ENCODE measurements at places on chromosomes 13 and 19.
A peak's percentile ranks its signal among the peaks of the same experiment; 100 is the strongest.

DNA sequence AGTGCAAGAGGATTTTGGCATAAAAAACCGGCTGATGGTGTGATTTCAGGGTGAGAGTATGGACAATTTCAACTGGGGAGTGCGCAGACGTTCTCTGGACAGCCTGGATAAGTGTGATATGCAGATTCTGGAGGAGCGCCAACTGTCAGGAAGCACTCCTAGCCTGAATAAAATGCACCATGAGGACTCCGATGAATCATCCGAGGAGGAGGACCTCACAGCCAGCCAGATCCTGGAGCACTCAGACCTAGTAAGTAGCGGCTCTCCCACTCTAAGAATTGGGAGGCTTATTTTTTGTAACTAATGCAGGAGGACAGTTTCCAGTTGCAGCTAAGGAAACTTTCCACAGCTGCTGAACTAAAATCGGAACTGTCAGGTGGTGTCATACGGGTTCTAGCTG is 53.6 kb downstream of the ZAR1L start:
- no peak for DNase-seq

- DNase-seq: no peak
Measured at GRCh38 chr19:41951686-41952172, 7.4 kb downstream of the RABAC1 start.

DNA sequence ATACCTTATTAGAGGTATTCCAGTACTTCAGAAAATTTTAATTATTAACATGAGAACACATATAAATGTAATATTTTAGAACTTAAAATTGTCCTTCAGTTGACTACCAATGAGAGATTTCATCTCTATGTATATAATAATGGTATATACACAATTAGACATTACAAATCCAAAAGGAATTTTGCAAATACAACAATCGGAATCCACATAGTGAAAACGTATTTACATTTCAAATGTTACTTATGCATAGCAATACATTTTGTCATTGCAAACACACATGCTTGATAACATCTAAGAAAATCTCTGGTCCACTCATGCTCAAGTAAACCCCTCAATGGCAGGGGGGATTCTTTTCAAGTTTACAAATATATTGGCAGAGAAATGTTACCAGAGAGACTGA is 2345.2 kb downstream of the PCDH9 start:
- no peak for DNase-seq

DNA sequence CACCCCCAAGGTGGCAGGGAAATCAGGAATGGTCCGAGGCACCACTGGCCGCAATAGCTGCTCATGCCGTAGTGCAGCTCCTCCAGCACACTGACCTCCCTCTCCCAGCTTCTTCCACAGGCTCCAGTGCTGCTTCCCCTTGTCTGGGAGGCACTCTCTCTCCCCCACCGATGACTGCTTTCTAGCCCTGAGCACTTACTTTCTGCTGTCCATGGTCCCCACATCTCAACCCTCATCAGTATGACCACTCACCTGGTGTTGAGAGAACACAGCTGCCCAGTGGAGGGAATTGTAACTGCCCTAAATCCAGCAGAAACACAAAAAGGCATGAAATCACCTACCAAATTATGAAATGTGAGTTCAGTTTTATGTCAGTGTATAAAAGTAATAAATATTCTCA is 28.9 kb upstream of the TPP2 start:
- DNase-seq: no peak

GRCh38 chr19:39542206-39542605 is 2.2 kb upstream of the EID2 start:
- no peak for DNase-seq

GRCh38 chr13:64274481-64275217 is 2859.0 kb upstream of the PCDH20 start:
- peak; percentile 6 for DNase-seq

DNA sequence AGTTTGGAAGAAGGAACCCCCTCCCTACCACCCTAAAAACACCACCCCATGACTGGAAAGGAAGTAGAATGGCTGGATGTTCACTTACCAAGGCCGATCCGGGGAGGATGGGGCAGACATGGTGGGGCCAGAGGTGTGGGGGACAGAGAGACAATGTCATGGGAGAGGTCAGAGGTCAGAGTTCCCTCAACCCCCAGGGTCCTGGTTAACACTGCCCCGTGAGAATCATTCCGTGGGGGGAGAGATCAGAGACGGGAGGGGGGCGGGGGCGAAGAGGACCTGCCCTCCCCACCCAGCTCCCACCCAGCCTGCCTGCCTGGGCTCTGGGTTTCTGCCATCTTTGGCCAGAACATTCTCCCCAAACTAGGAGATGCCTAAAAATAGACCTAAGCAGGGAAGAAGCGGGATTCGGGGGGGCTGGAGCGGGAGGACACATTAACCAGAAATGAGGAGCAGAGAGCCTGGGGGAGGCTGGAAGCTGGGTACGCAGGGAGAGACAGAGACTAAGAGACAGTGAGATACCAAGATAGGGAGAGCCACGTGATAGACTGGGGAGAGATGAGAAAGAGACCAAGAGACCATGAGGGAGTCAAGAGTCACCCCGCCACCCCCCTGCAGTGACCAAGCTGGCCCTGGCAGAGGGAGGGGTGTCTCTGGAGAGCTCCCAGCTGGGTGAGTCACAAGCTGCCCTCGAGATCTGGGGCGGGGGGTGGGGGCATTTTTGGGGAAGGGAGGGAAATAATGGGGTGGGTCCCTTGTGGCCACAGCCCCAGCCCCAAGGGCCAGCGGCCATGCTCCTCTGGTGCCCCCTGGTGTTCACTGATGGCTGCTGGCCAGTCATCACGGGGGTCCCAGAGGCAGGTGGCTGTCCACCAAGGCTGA is 6.1 kb upstream of the KANK2 start:
- DNase-seq: no peak

- DNase-seq: no peak
Measured at GRCh38 chr13:45474584-45475454, 10.1 kb downstream of the COG3 start.

DNA sequence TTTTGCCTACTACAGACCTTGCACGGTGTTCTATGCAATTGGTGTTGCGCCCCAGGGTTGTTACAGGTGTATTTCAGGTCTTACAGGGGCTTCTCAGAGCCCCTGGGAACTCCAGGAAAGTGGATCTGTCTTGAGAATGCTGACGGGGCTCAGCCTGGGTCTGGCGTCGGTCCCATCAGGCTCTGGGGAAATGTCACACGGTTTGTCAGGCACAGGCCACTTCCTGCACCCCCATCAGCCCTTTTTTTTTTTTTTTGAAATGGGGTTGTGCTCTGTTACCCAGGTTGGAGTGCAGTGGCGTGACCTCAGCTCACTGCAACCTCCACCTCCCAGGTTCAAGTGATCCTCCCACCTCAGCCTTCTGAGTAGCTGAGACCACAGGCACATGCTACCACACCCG is 13.2 kb downstream of the CLEC4G start:
- DNase-seq: no peak

- DNase-seq: no peak
Measured at GRCh38 chr13:45670189-45670885, 31.8 kb upstream of the CBY2 start.

DNA sequence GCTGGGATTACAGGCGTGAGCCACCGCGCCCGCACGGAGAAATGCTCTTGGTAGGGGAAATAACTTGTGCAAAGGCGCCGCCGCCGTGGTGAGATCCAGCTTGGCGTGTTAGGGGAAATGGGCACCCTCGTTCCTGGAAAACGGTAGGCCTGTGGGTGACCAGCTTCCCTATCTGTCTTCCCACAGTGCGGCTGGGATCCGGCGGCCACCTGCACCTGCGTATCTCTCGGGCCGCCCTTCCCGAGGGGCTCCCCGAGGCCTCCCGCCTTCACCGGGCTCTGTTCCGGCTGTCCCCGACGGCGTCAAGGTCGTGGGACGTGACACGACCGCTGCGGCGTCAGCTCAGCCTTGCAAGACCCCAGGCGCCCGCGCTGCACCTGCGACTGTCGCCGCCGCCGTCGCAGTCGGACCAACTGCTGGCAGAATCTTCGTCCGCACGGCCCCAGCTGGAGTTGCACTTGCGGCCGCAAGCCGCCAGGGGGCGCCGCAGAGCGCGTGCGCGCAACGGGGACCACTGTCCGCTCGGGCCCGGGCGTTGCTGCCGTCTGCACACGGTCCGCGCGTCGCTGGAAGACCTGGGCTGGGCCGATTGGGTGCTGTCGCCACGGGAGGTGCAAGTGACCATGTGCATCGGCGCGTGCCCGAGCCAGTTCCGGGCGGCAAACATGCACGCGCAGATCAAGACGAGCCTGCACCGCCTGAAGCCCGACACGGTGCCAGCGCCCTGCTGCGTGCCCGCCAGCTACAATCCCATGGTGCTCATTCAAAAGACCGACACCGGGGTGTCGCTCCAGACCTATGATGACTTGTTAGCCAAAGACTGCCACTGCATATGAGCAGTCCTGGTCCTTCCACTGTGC is 2.4 kb downstream of the GDF15 start:
- peak; percentile 52 for DNase-seq

DNA sequence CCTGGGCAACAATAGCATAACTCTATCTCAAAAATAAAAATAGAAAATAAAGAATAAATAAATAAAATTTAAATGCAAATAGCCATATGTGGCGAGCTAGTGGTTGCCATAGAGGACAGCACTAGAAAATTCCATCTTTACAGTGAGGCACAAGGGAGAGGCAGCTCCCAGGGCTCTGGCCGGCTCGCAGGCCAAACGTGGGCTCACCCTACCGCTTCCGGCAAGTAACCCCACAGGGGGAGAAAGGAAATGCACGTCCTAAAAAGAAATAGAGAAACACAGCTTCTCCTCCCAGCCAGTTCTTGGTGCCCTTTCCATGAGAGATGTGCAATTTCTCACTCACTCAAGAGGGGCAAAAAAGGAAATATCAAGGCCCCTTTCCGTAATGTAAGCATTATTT is 12.4 kb upstream of the GRWD1 start:
- DNase-seq: no peak

- no peak for DNase-seq
Measured at GRCh38 chr13:33855371-33855895, 37.5 kb downstream of the RFC3 start.

DNA sequence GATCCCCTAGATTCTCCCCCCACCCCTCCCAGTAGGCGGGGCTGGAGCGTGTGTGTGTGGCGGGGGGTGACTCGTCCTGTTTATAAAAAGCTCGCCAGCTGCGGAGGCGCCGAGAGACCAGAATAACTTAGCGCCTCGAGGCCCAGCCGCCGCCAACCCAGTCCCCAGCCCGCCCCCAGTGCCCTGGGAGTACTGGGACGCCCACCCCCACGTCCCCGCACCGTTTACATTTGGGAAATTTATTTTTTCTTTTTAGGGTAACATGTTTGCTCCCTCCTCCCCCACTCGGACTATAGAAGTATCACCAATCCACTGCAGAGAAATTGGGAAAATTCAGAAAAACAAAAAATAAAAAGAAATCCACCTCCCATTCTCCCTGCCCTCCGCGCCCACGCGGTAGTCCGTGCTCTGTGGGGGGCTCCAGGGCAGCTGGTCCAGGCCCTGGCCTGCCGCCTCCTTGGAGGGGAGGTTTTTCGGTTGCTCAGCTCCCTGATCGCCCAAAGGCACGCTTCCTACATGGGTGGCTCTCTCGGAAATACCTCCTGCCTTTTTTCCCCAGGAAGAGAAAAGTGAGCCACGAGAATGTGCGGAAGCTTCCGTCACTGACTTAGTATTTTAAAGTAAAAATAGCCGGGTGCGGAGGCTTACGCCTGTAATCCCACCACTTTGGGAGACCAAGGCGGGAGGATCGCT is 1.5 kb upstream of the RAB3A start:
- DNase-seq: no peak

DNA sequence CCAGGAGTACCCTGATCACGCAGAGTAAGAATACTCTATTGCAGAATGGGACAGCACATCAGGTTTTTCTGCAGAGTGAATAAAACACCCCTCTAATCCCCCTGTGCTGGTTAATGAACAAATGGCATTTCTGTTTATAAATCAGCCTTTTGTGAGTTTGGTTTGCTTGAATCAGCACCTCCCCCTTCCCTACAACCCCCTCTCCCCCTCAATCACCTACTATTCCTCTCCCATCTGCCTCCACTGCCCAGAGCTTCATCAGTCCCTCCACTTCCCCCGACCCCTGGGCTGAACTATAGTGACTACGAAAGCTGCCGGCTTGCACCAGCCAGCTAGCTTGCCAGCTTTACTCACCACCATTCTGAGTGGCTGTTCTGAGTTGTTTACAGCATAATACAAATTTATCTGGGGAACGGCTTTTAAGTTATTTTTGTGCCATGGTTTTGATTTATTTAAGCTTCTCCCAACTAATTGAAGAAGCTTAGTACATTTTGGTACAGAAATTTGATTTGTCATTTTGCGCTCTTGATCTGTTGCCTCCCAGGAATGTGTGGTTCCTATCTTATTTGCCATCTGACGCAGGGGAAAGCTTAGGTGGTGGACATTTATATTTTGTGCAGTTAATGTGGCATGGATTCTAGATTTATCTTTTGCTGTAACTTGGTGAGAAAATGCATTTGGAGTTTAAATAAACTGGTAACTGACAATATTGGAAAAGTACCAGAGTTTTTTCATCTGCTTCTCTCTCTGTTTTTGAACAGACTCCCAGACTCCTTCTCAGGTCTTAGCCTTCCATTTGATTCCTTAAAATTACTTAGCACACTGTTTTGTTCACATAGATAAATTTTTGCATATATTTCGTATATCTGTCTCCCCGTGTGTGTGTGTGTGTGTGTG is 41.7 kb upstream of the WDFY2 start:
- no peak for DNase-seq

GRCh38 chr19:51478381-51479234 is at the start of gene CEACAM18:
Gene CEACAM18 (plus strand): TSS chr19:51478539.
- DNase-seq: no peak

- no peak for DNase-seq
Measured at GRCh38 chr13:100182900-100183490, 94.1 kb downstream of the PCCA start.

GRCh38 chr19:33268162-33268991 is 34.0 kb downstream of the CEBPA start:
- no peak for DNase-seq

- DNase-seq: no peak
Measured at GRCh38 chr19:42189133-42189532, 28.3 kb downstream of the DEDD2 start.

DNA sequence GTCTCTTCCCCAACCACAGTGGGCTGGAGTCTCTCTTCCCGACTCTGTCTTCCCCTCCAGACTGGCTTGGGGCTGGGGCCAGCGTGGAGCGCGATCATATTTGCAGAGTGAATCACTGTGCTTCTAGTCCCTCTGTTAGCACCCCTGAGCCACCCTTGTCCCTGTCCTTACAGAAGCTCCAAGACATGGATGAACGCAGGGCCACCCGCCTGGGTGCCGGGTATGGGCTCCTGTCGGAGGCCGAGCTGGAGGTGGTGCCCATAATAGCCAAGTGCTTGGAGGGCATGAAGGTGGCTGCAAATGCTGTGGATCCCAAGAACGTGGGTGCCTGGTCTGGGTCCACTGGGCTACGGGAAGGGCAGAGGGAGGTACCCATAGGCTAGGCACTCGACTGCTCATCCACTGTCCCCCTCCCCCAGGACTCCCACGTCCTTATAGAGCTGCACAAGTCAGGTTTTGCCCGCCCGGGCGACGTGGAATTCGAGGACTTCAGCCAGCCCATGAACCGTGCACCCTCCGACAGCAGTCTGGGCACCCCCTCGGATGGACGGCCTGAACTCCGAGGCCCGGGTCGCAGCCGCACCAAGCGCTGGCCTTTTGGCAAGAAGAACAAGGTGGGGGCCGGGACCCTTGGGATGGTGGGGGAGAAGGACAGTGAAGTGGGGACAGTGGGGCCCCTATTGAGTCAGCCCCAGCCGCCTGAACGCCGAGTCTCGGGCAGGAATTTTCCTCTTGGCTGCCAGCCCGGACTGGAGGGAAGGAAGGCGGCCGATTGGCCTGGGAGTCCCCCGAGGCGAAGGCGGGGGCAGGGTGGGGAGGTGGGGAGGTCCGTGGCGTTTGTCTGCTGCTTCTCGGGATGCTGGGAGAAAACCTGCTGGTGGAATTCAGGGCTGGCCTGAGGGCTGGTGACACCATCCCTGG is 5.2 kb downstream of the TRIP10 start:
- DNase-seq: peak; percentile 78

- DNase-seq: peak; percentile 23
Measured at GRCh38 chr13:33910255-33910654, 92.3 kb downstream of the RFC3 start.

Data from foreskin keratinocyte (primary cell).